Activated CD4-positive, alpha-beta T cell treated with anti-CD3 and anti-CD28 coated beads, Interleukin-2, amount 50 U/mL, for 16 hours (primary cell): ENCODE measurements at places on chromosomes 2 and 18.

DNA sequence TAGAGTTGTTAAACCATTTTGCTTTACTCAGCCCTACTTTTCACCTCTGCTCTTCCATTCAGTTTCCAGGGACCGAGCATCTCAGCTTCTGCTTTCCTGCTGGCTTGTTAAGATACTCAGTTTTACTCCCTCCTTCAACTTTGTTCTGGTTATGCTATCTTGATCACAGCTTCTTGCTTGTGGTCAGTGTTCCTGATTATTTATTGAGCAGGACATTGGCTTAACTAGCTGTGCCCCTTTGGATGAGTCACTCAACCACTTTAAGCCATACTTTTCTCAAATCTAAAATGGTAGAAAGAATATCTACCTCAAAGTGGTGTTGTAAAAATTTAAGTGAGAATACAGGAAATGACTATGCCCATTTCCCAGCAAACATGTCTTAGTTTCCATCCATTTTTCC lies 124.0 kb downstream of the KYNU start:
- no peak for DNase-seq

DNA sequence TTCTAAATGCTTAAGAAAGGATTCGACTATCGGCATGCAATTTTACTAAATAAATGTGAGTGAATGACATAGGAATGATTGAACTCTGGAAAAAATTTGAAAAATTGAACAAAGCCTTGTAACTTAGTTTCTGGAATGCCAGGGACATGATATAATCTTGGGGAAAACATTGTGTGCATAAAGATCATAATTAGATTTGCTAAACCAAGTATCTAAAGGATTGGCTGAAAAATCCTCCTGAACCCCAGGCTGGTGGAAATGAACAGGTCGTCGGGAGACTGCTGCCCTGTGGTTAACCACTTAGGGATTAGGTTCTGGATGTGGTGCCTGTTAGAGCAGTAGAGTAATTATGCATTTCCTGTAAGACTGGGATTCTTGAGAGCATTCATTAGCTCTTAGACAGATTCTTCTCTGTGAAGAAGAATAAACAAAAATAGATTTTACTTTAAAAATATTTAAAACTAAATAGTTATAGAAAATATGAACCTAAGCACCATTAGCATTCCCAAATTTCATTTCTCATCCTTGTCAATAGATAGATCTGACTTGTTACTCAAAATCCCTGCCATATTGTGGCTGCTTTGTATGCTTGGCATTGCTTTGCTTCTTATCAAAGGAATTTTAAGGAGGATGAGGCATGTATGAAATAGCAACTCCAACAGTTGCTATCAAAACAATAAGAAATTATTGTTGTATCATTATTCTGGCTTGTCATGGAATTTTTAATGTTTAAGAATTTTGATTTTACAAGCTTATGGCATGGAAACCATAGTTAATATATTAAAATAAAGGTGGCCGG lies 55.9 kb downstream of the LYPD6B start:
- no peak for DNase-seq

DNA sequence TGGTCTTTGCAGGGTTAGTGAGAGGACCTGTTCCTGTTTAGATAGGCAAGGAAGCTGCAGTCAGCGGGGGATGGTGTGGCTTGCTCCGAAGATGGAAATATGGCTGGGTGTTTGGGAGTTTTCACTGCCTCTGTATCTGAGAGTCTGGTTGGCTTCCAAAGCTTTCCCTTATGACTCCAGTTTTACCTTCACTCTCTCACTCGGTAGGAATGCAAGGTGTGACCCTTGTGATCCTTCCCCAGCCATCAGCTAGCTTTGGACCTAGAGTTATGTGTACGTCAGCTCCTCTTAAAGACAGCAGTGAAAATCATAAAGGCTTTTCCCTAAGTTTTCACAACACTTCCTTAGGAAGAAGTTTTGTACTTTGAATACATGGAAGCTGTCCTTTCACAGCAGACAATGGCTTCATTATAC lies 35.5 kb upstream of the TMEM87B start:
- no peak for DNase-seq

- no peak for DNase-seq
Measured at GRCh38 chr2:12059616-12060441, 313.4 kb downstream of the LPIN1 start.

DNA sequence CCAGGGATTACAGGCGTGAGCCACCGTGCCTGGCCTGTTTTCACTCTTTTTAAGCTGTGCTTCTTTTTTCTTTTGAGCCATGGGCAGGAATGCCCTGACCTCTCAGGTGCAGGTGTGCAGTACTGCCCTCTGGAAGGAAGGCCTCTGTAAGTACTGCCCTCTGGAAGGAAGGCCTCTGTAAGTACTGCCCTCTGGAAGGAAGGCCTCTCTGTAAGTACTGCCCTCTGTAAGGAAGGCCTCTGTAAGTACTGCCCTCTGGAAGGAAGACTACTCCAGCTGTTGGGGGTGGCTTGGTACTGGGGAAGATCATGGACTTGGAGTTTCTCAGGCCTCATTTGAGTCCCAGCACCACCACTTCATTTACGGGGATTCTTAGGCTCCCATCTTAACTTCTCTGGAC lies 248.5 kb upstream of the ID2 start:
- no peak for DNase-seq

GRCh38 chr2:96489663-96490062 lies 15.5 kb downstream of the NEURL3 start:
- DNase-seq = no peak

- DNase-seq = no peak
Measured at GRCh38 chr2:42071791-42072190, 24.0 kb downstream of the PKDCC start.

DNA sequence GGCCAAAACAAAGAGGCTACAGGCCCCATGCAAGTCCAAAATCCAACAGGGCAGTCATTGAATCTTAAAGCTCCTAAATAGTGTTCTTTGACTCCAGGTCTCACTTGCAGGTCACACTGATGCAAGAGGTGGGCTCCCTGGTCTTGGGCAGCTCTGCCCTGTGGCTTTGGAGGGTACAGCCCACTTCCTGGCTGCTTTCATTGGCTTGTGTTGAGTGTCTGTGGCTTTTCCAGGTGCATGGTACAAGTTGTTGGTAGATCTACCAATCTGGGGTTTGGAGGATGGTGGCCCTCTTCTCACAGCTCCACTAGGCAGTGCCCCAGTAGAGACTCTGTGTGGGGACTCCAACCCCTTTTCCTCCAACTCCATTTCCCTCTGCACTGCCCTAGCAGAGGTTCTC lies 115.8 kb upstream of the ALKAL2 start:
- DNase-seq = no peak

DNA sequence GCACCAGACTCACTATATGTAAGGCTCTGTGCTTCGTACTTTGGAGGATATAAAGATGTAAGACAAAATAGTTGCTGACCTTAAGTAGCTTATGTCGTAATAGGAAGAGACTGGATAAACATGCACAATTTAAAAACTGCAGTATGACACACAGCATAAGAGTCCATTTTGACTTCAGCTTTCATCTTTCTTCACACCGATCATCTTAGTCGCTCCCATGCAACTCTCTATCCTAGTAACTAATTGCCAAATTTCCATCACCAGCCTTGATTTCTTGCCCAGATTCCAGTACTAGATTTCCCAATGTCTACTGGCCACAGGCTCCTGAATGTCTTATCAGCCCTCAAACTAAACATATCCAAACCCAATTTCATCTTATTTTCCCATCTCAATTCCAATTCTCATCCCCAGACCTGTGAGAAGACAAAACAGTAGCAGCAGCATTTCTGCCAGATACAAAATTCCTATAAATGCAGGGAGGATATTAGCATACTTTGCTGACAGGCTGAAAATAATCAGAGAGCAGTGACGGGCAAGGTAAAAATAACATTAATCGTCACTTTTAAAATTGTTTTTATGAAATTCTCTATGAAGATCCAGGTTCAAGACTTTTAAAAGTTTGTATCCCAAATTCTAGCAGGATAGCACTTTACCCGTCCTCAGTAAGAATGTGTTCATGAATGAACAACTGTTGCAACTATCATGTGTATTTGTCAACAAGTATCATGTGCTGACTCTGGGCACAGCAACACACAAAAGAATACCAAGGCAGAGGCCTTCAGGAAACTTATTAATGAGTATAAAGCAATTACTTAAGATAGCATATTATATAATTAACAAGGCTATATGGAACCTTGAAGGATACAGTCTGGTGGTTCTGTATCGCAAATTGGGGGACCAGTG lies 42.2 kb downstream of the KIDINS220 start:
- no peak for DNase-seq

DNA sequence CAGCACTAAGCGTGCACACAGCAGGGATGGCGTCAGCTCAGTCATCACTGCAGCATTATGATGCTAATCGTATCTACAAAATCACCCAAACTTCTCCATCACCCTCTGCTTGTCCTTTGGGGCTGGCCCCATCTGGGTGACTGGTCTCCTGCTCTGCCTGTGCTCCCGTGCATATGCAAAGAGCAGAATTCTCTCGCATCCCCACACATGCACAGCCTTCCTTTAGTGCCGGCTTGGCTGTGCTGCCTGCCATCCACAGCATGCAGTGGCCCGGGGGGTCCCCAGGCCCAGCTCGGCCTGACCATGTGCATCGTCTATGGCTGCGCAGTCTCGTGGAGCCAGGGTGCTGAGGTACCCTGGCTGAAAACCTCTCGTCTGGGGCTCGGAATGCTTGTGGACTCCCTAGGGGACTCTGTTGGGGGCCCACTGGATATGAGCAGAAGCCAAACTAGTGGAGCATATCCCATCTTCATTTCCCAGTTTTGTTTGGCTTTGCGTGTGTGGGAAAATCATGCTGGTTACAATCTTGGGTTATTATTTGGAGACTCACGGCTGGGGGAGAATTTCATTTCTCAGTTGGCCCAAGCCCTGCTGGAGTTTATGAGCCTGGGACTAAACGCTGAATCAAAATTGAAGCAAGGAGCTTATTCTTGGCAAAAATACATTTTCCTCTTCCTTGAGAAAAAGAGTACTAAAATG lies 70.9 kb upstream of the HS6ST1 start:
- DNase-seq = no peak

DNA sequence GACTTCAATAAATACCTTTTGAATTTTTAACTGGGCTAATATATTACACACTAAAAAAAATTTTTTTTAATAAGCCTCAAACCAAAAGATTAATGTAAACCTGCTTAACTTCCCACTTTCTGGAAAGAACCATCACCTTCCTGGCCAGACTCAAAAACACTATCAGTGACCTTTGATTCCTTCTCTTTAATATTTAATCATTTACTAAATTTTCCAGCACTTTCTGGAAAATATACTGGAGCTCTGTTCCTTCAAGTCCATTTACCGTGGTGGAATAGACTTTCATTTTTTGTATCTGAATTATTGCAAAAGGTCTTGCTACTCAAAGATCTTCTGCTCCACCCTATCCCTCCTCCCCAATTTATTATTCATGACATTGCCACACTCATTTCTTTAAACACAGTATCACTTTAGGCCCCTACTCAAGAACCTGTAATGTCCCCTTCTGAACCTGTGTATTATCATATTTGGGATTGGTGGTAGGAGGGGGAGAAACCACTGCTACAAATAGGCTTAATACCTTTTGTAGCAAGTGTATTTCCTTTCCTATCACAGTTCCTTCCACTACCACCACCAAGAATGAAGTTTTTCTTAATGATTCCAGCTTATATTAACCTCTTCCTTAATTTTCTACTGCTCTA lies 7.4 kb downstream of the PPP4R3B start:
- DNase-seq = no peak

- no peak for DNase-seq
Measured at GRCh38 chr18:35682281-35682867, 100.8 kb downstream of the GALNT1 start.

- no peak for DNase-seq
Measured at GRCh38 chr2:240818293-240819125, 1.5 kb downstream of the KIF1A start.

DNA sequence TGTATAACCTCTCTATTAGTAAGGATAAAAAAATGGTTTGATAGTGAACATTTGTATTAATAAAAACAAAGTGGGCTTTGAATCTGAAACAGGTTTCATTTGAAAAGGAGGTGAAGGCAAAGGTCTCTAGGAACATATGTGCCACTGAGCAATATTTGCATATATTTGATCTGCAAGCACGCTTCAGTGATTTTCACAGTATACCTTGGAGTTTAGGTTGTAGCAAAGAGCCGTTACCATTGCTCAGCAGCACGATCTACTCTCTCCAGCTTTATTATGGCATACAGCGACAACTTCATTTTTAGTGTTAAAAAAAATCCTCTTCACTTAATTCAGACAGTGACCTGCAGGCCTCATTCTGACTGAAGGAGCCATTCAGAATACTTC lies 75.8 kb upstream of the ZEB2 start:
- DNase-seq = no peak
